NCI-H2081 treated with DMSO at 0.1 percent for 48 hours (cell line): ENCODE measurements at places on chromosomes 11 and 22.

DNA sequence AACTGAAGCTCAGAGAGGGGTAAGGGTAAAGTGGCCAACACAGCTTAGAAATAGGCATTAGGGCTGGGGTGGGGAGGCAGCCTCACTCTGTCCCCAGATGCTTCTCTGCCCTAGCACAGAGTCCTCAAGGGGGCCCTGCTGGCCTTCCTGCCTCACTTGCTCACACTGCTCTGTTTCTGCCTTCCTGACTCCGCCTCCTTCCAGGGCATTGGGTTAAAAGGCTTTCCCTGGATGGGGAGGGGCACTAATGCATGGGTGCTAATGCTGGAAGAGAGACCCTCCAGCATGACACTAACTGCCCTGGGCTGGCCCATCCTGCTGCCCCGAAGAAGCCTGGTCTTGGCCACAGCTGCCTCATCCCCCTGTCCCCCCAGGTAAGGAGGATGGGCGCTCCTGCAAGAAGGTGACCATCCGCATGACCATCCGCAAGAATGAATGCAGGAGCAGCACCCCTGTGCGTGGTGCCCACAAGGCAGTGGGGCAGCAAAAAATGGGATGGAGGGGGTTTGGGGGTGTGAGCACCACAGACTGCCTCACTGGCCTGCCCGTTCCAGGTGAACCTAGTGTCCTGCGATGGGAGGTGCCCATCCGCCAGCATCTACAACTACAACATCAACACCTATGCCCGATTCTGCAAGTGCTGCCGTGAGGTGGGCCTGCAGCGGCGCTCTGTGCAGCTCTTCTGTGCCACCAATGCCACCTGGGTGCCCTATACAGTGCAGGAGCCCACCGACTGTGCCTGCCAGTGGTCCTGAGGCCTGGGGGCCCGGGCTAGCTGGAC is 74.0 kb upstream of the MYOD1 start:
- DNase-seq, result no peak

- no peak for DNase-seq
Observed at GRCh38 chr22:24416611-24417010, 10.8 kb upstream of the ADORA2A start.

DNA sequence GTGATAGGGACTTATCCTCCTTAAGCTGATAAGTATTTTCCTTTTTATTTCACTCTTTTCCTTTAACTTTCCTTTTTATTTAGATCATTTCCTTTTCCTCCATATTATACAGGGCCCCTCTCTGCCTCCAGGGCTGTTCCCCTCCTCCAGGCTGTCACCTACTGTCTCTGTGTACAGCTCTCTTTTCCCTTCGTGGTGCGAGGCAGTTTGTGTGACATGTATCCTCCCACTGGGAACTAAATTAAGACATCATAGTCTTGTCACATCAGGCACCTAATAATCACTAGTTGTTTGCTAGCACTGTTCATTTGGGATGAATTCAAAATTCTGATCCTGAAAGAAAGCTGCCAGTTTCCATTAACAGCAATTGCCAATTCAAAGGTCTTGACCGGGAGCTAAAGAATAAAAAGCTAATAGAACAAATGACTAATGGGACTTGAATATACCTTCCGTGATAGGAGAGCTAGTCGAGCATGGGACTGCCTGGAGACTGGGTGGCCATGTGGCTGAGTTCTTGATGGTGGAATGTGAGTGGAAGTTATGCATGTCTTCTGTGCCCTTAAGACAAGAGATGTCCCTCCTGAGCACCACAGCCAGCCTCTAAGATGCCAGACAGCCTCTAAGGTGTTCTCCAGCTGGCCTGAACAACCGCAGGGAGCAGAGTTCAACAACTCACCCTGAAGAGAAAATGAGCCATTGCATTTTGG is 77.7 kb upstream of the LRRC55 start:
- DNase-seq, result no peak

DNA sequence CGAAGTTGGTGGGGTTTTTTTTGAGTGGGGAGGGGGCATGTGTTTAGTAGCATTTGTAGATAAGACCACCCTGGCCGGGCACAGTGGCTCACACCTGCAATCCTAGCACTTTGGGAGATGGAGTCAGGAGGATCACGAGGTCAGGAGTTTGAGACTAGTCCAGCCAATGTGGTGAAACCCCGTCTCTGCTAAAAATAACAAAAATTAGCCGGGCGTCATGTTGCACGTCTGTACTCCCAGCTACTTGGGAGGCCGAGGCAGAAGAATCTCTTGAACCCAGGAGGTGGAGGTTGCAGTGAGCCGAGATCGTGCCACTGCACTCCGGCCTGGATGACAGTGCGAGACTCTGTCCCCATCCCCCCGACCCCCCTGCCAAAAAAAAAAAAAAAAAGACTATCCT is 34.6 kb downstream of the CECR2 start:
- DNase-seq, result no peak

GRCh38 chr11:66901964-66902390 is 45.1 kb downstream of the LRFN4 start:
- no peak for DNase-seq

- DNase-seq, result no peak
Observed at GRCh38 chr22:29300807-29301601, 5.4 kb upstream of the GAS2L1 start.

DNA sequence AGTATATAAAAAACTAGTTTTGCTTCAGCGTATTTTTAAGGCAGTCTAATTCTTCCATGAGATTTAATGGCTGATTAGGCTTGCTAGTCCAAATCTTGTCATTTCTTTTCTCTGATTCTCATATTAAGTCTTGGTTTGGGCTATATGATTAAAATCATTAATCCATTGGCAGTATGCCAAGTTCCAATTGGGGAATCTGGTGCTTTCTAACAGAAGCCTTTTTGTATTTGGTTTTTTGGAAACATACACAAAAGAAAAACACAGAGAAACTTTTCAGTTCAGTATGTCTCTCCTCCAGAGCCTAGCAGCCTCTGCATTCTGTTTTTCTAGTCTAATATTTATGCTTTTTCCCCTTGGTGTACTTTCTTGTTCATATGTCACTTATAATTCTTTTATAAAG is 37.9 kb downstream of the SWAP70 start:
- DNase-seq, result no peak

DNA sequence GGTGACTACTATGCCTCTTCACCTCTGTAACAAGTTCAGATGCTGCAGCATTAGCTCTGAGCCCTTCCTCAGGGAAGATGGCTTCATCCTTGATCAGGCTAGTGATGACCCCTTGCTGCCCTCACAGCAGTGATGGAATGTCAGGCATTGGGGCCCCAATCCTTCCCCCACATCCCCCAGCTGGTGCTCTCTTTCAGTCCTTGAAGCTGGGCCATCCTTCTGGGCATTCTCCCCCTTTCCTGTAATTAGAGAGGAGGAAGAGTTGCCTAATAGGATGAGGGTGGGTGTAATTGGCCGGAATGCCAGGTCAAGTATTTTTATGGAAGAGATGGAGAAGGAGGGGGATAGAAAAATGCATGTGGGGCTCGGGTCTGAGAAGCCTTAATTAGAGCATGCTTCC is 62.6 kb downstream of the TRAF6 start:
- no peak for DNase-seq

- no peak for DNase-seq
Observed at GRCh38 chr11:103544874-103545273, 435.6 kb downstream of the DYNC2H1 start.

DNA sequence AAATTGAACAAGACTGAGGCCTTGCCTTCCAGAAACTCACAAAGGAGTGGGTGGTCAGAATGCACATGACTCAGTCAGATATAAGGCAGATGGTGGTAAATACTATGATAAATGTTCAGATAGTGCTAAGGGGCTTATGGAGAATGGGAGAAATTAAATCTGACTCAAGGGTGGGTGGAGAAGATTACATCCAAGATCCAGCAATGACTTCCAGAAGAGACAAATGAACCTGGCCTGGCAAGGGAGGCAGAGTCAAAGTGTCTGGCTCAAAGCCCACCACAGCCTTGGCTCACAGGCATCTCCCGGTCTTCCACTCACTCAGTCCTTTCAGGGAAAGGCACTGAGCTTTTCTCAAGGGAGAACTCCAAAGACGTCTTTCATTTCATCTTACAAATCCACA is 6.1 kb upstream of the ZBTB16 start:
- DNase-seq, result no peak

DNA sequence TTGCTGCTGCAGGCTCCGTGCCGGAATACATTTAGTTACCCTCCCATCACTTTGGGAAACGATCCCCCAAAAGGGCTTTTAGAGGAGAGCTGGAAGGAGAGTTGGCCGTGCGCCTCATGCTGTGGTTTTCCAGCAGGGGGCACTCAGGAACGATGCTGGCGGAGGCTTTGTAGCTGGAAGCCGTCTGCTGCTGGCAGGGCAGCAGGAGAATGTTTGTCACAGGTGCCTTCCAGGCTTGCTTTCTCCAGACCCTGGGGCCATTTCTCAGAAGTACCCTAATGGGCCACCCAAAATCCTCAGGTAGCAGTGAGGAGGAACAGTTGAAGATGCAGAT is 30.0 kb upstream of the CABP7 start:
- DNase-seq, result no peak

- DNase-seq, result no peak
Observed at GRCh38 chr11:3177931-3178330, 12.8 kb upstream of the OSBPL5 start.

DNA sequence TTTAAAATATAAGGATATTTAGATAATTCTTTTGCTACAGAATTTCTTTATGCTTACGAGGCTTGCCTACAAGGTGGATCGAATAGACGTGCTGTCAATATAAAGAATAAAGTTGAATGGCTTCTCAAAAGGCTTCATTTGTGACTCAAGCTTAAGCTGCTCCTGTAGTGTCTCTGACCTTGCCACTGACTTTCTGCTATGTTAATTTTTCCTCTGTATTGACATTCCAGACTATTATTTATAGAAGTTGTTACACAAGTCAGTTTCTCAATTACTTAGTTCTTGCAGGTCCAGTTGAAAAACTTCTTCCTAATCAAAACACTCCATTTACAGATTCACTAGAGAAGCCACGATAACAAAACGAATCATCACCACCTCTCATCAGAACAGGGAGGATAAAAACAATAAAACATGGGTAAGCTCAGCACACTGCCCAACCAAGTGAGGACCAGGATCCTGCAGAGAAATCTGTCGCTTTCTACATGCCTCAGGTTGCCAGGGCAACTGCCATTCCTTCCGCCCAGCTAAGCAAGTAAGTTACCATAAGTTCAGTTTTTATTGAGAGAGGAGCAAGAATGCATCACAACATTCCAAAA is 39.0 kb upstream of the CHKA start:
- DNase-seq, result no peak

DNA sequence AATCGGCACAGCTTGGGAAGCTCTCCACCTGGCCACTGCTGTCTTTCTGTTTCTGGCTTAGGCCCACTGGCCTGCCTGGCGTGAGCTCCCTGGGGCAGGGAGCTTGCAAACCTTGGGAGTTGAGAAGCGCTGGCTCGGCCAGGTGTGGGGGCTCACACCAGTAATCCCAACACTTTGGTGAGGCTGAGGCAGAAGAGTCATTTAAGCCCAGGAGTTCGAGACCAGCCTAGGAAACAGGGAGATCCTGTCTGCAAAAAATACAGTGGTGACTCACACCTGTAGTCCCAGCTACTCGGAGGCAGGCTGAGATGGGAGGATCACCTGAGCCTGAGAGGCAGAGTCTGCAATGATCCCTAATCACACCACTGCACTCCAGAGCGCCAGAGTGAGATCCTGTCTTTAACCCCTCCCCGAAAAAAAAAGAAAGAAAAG is 4.0 kb downstream of the AP5B1 start:
- DNase-seq, result no peak

DNA sequence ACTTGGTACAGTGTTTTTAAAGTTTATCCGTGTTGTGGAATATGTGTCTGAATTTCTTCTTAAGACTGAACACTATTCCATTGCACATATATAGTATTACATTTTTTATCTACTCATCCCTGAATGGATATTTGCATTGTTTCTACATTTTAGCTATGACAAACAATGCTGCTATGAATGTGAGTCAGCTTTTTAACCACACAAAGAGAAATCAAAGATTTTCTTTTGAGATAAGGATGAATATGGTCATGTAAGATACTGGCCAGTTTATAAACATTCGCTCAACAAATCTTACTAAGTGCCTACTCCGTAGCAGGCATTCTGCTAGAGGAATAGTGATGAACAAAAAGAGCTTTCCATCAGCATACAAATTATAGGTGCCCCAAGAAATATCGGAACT is 16.5 kb upstream of the OR9G4 start:
- no peak for DNase-seq

- no peak for DNase-seq
Observed at GRCh38 chr11:83054001-83054400, 17.7 kb downstream of the RAB30 start.

GRCh38 chr11:34250732-34251588 is 106.8 kb downstream of the ABTB2 start:
- no peak for DNase-seq

DNA sequence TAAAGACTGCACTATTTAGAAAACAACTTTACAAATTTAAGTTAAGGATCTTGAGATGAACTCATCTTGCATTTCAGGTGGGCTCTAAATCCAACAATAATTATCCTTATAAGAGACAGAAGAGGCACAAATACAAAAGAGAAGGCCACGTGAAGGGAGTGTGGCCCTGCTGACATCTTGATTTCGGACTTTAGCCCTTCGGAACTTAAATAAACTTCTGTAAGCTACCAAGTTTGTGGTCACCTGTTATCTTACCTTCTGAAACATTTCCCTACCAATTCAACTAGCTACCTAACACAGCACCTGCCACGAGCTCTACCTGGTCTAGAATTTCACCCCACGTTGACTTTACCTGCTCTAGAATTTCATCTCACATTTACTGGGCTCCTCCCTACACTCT is 42.9 kb upstream of the ARHGAP32 start:
- no peak for DNase-seq

DNA sequence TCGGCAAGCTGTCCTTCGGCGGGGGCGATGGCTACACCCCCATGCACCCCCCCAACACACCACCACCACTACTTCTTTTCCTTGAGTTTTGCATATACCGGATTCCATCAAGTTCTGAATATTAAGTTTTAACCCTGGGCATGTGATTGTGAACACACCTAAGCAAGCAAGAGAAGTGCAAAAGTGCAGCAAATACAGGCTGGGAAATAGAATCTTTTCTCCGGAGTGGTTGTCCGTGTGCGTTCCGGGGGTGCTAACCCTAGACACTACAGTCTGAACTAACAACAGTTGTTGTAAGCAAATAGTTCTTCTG is 574 bp downstream of the PRSS23 start:
- no peak for DNase-seq

GRCh38 chr11:111937461-111937769 is 272 bp downstream of the DIXDC1 start:
- DNase-seq, result no peak

DNA sequence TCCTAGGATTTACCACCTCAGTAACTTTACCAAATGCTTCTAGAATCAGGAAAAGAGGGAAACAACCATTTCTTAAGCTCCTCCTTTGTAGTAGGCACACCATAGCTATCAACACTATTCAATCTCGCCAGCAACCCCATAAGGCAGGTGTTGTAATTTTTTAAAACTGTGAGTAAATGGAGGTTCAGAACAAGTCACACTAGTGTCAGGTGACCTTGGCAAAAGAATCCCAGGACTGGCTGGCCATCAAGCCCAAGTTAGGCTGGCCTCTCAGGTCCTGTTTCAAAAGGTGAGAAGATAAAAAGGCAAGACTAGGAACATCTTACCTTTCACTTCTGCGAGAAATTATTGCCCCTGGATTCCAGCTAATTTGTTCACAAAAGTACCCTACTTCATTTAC is 713 bp downstream of the TOP3B start:
- no peak for DNase-seq

GRCh38 chr11:74726547-74727182 is 4.6 kb downstream of the CHRDL2 start:
- peak; percentile 17 for DNase-seq

- no peak for DNase-seq
Observed at GRCh38 chr11:47532597-47533213, 20.2 kb downstream of the CELF1 start.

- no peak for DNase-seq
Observed at GRCh38 chr22:50296658-50297490, 10.6 kb downstream of the PLXNB2 start.
